Aorta (tissue), 5 donors: ENCODE measurements at places on chromosomes 7 and 10. TPM values are rescaled to one million over a fixed set of nuclear protein-coding genes. Genes with fewer than 3 reads are reported as not detected.

GRCh38 chr7:129390314-129390713 is 43.9 kb upstream of the STRIP2 start:
- H3K4me3 ChIP-seq: no peak overlapping the region
- no peaks in the 10 kb centered on the region for H3K36me3 ChIP-seq
- H3K27me3 ChIP-seq: no peaks in the 10 kb centered on the region
- H3K4me1 ChIP-seq: no peaks in the 10 kb centered on the region
- no peak for DNase-seq

GPER1 gene
- total RNA-seq: 4.5 TPM

GRCh38 chr7:28358423-28358868 is 53.9 kb upstream of the CREB5 start:
- H3K36me3 ChIP-seq: no peaks in the 10 kb centered on the region
- H3K4me1 ChIP-seq: no peaks in the 10 kb centered on the region
- no peak overlapping the region for H3K27ac ChIP-seq
- DNase-seq: no peak
- no peaks in the 10 kb centered on the region for H3K27me3 ChIP-seq

DNA sequence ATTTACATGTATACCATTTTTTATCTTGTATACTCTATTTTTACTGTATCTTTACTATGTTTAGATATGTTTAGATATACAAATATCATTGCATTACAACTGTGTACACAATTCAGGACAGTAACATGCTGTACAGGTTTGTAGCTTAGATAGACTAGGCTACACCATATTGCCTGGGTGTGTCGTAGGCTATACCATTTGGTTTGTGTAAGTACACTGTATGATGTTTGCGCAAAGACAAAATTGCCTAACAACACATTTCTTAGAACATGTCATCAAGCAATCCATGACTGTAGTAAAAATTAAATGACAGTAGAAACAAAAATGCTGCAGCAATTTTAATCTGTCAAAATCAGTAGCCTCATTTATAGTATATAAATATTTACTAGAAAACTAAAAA is 812.2 kb downstream of the GRM8 start:
- no peaks in the 10 kb centered on the region for H3K27me3 ChIP-seq
- H3K36me3 ChIP-seq: no peaks in the 10 kb centered on the region
- DNase-seq: no peak
- no peak overlapping the region for H3K27ac ChIP-seq
- no peaks in the 10 kb centered on the region for H3K4me1 ChIP-seq
- H3K4me3 ChIP-seq: no peak overlapping the region

DNA sequence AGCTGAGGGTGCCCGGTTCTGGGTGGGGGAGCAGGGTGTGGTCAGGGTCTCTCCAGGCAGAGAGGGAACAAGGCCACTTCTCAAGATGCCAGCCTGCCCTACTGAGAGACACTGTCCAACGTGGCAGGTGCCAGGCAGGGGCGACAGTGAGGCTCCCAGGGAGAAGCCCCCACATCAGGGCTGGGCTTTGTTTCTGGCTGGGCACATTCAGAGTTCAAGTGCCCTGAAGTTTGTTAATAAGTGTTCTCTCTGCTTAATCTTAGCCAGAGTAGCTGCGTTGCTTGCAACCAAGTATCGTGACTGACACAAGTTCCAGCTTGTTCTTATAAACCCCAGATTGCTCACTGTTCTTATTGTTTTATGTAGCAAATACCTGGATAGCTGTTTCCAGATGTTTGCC is 21.8 kb downstream of the FOXL3 start:
- no peaks in the 10 kb centered on the region for H3K27me3 ChIP-seq
- DNase-seq: peak; percentile 22
- H3K4me1 ChIP-seq: no peaks in the 10 kb centered on the region
- H3K4me3 ChIP-seq: no peak overlapping the region
- H3K36me3 ChIP-seq: no peaks in the 10 kb centered on the region

DNA sequence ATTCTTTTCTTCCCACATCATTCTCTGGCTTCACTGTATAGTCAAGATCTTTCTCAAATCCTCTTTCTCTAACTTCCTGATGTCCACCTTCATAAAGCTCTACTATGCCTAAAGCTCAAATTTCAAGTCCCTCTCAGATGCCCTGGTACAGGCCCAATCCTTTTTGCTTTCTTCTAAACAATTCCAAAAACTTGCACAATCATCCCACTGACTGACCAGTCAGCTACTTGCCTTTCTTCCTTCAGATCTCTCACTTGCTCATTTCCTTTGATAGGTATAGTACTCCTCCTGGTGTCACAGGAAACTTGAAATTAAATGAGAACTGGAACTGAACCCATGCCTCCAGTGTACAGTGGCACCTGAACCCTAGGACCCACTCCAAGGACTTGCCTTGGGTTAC is 18.2 kb downstream of the SEC31B start:
- H3K27ac ChIP-seq: no peak overlapping the region
- DNase-seq: no peak
- H3K4me1 ChIP-seq: no peaks in the 10 kb centered on the region
- no peaks in the 10 kb centered on the region for H3K27me3 ChIP-seq

- H3K4me3 ChIP-seq: no peak overlapping the region
- no peaks in the 10 kb centered on the region for H3K36me3 ChIP-seq
- H3K4me1 ChIP-seq: no peaks in the 10 kb centered on the region
- DNase-seq: no peak
These were observed 14.8 kb downstream of the STEAP1B start for GRCh38 chr7:22485189-22485588.

DNA sequence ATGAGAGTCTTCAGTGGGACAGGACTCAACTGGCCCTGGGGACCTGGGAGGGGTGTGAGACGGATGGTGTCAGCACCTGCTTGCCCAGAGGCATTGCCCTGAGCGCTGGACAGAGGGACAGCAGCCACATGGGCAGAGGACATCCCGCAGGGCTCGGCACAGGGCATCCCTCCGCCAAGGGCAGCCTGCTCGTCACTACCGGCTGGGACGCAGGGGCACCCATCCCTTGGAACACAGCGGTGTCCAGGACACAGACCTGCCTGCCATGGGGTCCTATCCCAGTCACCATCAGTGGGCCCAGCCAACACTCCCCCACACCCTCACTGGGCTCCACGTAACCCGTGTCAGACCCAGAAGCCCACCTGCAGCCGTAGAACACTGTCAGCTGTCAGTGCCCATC is 109.3 kb downstream of the LARP4B start:
- DNase-seq: no peak
- peaks cover 2% of the 10 kb centered on the region for H3K36me3 ChIP-seq
- H3K27me3 ChIP-seq: no peaks in the 10 kb centered on the region
- no peak overlapping the region for H3K4me3 ChIP-seq

DNA sequence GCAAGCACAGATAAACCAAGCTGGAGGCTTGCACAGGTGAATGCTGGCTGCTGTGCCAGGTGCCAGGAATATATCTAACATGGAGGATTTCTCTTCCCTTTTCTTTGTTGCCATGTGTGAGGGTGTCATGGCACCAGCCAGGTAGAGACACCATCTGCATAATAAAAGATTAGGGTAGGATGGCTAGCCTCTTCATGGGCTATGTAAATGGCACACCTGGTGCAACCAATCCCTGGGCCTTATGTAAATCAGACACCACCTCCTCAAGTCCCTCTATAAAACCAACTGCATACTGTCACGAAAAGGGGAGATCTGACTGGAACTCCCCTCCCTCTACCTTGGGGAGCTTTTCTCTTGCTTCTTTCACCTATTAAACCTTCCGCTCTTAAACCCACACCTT is 322.5 kb upstream of the POM121L12 start:
- H3K4me3 ChIP-seq: no peak overlapping the region
- H3K4me1 ChIP-seq: no peaks in the 10 kb centered on the region
- DNase-seq: no peak
- no peak overlapping the region for H3K27ac ChIP-seq
- H3K27me3 ChIP-seq: no peaks in the 10 kb centered on the region

DNA sequence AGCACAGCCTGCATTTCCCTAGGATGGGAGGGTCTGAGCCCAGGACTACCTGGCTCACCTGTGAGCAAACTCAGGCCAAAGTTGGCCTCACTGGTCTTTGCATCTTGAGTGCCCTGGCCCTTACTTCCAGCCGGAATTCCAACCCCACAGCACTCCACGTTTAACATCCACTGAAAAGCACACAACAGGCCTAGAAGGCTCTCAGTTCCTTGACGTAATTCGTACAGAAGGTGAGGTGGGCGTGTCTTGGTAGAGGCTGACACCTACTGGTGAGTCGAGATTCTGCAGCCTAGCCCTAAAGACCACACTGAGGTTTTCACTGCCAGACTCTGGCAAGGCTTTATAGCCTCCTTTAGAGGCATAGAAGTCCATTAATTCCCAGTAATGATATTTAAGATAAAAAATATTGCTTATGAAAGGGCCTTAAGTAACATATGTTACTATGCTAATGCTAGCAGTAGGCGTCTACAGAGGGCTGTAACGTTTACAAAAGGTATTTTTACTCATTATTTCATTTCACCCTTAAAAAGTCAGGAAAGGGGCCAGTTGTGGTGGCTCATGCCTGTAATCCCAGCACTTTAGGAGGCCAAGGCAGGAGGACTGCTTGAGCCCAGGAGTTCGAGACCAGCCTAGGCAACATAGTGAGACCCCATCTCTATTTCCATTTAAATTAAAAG is 95.8 kb downstream of the HIP1 start:
- no peaks in the 10 kb centered on the region for H3K4me1 ChIP-seq
- H3K36me3 ChIP-seq: peaks cover 4% of the 10 kb centered on the region
- no peak overlapping the region for H3K27ac ChIP-seq
- H3K4me3 ChIP-seq: no peak overlapping the region

GRCh38 chr10:97481071-97481470 is 17.2 kb downstream of the MMS19 start:
- H3K27ac ChIP-seq: no peak overlapping the region
- H3K27me3 ChIP-seq: no peaks in the 10 kb centered on the region
- H3K36me3 ChIP-seq: peaks cover 10% of the 10 kb centered on the region
- DNase-seq: no peak

- no peaks in the 10 kb centered on the region for H3K4me1 ChIP-seq
- no peak overlapping the region for H3K27ac ChIP-seq
- no peak for DNase-seq
- H3K4me3 ChIP-seq: no peak overlapping the region
- H3K36me3 ChIP-seq: no peaks in the 10 kb centered on the region
These were observed 108.3 kb downstream of the ZMIZ1 start for GRCh38 chr10:79176949-79177602.

DNA sequence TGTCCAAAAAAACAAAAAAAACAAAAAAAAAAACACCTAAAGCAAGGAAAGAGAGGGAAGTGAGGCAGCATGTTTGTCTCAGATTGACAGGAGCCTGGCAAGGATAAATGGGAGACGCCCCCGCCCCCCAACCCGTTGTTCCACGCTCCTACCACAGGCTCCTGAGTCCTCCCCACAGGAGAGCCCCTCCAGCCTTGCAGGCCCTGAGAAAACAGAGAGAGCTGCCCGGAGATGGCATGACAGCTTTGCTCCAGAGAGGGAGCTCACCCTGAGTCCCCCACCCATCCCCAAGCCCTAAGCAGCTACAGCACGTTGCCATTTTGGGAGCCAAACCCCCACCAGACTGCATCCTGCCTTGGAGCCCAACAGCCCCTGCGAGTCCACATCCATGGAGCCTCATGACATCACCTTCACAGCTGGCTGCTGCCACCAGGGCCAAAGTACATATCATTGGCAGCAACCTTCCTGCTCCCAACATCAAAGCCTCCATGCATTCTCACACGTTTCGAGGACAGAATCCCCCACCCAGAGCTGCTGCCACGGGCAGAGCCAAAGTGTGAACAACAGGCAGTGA is 1283.3 kb downstream of the TYW1 start:
- no peak overlapping the region for H3K27ac ChIP-seq
- H3K4me3 ChIP-seq: no peak overlapping the region
- H3K4me1 ChIP-seq: no peaks in the 10 kb centered on the region

GRCh38 chr10:93224005-93224779 is 150.5 kb downstream of the CYP26A1 start:
- no peak overlapping the region for H3K4me3 ChIP-seq
- no peak for DNase-seq
- no peaks in the 10 kb centered on the region for H3K4me1 ChIP-seq
- H3K36me3 ChIP-seq: no peaks in the 10 kb centered on the region
- no peak overlapping the region for H3K27ac ChIP-seq
- no peaks in the 10 kb centered on the region for H3K27me3 ChIP-seq

CFAP46 gene
- not detected for total RNA-seq

DNA sequence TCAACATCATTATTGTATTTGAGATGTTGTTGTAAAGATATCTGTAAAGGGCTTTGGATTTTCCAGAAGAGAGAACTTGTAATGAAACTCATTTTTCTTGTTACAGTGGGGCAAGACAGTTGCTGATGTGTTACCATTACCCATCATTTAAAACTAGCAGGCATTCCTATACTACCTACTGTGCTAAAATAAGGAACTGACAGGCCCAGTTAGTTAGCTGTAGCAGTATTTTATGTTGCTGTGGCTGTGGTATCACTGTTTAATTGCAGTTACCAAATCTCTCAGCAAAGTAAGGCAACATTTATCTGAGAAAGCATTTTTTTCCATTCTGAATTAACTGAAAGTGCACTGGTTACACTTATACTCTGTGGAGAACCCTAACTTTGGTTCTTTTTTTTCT is 9.9 kb downstream of the ST7 start:
- H3K27me3 ChIP-seq: no peaks in the 10 kb centered on the region
- no peaks in the 10 kb centered on the region for H3K4me1 ChIP-seq
- no peak overlapping the region for H3K27ac ChIP-seq
- H3K36me3 ChIP-seq: no peaks in the 10 kb centered on the region
